Left ventricle myocardium inferior (tissue), 1 donor: ENCODE measurements at places on chromosomes 5 and 9. TPM values are rescaled to one million over a fixed set of nuclear protein-coding genes. Genes with fewer than 3 reads are reported as not detected.

KIF12 gene
- not detected for total RNA-seq

PCDHGA12 gene
- 4.8 TPM for total RNA-seq

- DNase-seq = no peak
Measured at GRCh38 chr9:81824802-81825730, 103.2 kb upstream of the SPATA31D4 start.

- DNase-seq = no peak
Measured at GRCh38 chr9:136711751-136712689, at the start of gene DIPK1B. Gene DIPK1B, plus strand, starts transcription at chr9:136712572. Its CDS starts 94 bp downstream, at chr9:136712666.

- no peak for DNase-seq
Measured at GRCh38 chr5:175517824-175518450, 39.6 kb downstream of the SFXN1 start.

DNA sequence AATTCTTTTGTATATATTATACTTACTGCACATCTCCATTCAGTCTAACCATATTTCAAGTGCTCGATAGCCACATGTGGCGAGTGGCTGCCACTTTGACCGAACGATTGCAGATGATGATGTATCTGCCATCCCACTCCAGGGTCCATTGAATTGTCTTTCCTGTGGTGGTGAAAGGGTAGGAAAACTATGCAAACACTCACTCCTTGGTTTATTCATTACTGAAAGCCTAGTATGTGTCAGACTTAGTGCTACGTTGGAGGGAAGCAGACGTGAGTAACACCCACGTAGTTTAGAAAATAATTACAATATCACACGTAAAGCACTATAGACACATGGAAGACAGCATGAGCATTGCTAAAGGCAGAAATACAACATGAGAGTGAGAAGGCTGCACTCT is 353.7 kb downstream of the CSNK1G3 start:
- no peak for DNase-seq
